ENCODE measurements at places on chromosomes 1 and 21. TPM values are rescaled to one million over a fixed set of nuclear protein-coding genes. Genes with fewer than 3 reads are reported as not detected.

GRCh38 chr1:66022904-66023620 is 230.4 kb downstream of the PDE4B start:
- peak; percentile 24 for DNase-seq

- DNase-seq, result peak; percentile 17
Measured at GRCh38 chr1:109040989-109041620, 797 bp downstream of the WDR47 start.

GRCh38 chr1:8879464-8879921 is 1.0 kb upstream of the ENO1 start:
- peak; percentile 50 for DNase-seq

DNA sequence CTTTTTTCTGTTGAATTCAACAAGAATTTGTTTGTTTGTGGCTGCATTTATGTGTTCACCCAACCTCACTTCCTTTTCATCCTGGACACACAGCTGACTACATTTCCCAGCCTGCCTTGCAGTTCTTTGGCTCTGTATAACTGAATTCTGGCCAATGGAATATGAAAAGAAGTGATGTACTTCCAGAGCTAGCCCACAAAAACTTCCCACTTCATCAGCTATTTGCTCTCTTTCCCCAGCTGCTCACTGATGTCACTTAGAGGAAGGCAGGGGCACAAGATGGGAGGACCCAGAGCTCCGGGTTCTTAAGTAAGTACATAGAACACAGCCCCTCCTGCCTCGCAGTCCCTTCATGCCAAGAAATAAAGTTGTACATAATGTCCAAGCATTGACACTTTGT is 235.0 kb upstream of the FGGY start:
- peak; percentile 61 for DNase-seq

GRCh38 chr1:205301205-205301821 is 20.2 kb downstream of the NUAK2 start:
- peak; percentile 81 for DNase-seq

- DNase-seq, result no peak
Measured at GRCh38 chr21:46474382-46474781, 15.7 kb downstream of the DIP2A start.

DNA sequence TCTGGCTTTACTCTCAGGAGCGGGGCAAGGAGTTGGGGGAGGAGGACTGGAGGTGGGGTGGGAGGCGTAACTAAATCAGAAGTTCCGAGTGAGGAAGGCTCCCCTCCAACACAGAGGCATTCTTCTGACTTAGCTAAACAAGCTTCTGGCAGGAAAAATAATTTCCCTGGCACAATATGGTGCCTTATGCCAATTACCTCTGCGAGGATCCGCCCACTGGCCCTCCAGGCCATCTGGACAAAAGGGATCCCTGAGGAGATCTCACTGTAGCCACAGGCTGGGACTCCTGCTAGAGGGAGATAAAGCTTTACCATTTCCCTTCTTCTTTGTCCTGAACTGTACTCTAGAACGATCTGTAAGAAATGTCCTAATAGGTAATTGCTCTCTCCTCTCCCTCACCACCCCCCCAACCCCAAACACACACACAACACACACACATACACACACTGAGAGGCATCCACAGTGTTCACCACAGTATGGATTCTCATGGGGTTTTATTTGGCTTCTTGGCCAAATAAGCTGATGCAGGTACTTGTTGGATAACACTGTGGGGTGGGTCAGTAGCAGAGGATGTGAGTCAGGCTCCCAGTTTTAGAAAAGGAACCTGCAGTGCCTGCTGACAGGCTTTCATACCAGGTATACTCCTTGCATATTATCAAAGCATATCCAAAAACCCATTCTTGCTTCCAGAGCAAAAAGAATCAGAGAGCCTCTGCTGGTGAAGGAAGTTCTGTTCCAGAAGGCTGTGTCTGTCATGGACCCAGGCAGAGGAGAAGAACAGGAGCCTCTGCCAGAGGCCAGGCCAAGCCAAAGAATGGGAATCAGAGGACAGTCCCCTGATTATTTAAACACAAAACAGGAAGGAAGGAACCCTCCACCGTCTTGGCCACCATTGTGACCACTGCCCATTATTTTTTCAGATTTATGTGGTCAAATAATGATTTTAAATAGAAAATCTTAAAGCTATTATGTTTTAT is 169.1 kb downstream of the C1orf21 start:
- no peak for DNase-seq

- no peak for DNase-seq
Measured at GRCh38 chr1:96772349-96772748, 50.8 kb downstream of the PTBP2 start.

DNA sequence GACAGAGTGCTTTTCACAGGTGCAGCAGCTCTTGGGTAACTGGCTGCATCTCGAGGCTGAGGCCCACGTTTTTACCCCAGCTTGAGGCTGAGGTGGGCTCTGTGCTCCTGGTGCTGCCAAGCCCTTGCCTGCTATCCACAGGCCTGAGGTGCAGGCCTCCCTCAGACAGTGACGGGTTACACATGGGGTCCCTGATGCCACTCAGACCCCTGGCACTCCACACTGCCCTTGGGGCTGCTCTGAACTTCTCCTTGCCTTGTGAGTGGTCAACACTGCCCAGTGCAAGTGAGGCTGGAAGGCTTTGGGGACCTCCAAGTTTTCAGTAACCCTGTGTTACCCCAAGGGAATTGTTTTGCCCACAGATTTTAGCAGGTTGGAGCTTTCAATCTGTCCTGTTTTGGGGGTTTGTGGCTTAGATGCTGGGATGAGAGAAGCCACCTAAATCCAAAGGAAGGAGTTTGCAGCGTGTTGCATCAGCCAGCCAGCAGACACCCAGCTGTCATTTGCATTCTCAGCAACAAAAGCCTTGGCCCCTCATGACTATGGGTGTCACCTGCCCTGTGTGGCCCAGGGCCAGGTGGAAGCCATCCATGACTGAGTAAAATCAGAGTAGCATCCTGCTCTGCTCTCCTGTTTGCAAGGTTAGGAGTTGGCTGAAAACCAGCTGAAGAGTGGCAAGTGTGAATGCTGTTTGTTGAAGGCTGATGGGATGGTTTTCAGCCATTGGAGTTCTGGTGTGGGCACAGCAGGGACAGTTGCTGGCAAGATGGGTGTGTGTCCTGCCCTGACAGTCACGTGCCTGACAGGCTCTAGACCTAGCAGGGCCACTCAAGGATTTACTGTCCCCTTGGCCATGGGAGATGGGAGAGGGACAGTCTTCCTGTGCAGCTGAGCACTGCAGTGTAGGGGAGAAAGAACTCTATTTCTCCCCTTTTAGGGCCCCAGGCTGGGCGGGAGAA is 3.2 kb downstream of the RNF187 start:
- DNase-seq, result no peak

DNA sequence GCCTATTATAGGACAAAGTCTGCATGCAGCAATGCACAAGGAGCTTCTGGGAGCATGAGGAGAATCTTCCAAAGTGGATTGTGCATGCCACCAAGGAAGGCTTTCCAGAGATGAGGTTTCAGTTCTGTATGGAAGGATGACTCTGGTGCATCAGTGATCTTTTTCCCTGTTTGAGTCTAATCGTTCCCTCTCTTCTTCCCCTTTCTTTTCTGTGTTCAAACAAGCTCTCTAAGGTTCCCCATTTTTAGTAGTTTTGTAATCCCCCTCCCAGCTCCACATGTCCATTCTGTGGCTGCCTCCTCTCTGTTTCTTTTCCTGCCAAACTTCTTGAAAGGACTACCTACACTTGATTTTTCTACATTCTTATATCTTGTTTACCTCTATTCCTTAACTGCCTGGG is 43.3 kb upstream of the USP25 start:
- no peak for DNase-seq

DNA sequence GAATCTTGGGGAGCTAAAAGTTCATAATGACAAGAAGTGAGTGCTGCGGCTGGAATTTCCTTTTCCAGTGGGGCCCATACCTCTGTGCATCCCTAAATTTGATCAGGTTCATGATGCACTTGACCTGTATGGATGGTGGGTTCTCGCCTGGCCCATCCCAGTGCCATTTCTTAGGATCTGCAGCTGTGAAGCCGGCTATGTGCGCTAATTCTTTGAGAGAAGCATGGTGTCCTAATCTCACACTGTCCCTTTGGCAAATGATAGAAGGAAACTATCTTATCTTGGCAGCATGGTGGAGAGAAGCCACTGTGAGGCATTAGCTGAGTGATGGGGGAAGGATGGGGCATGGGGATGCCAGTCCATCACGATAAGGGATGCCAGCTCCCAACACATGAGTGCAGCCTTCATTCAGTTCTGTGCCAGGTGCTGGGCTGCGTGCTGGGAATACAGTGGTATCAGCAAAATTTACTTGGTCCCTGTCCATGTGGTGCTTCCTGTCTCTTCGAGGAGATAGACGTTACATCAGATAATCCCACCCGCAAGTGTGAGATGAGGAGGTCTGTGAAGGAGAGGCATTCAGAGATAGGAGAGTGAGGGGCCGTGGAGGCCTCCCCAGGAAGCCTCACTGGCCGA is 30.5 kb downstream of the STUM start:
- no peak for DNase-seq

DNA sequence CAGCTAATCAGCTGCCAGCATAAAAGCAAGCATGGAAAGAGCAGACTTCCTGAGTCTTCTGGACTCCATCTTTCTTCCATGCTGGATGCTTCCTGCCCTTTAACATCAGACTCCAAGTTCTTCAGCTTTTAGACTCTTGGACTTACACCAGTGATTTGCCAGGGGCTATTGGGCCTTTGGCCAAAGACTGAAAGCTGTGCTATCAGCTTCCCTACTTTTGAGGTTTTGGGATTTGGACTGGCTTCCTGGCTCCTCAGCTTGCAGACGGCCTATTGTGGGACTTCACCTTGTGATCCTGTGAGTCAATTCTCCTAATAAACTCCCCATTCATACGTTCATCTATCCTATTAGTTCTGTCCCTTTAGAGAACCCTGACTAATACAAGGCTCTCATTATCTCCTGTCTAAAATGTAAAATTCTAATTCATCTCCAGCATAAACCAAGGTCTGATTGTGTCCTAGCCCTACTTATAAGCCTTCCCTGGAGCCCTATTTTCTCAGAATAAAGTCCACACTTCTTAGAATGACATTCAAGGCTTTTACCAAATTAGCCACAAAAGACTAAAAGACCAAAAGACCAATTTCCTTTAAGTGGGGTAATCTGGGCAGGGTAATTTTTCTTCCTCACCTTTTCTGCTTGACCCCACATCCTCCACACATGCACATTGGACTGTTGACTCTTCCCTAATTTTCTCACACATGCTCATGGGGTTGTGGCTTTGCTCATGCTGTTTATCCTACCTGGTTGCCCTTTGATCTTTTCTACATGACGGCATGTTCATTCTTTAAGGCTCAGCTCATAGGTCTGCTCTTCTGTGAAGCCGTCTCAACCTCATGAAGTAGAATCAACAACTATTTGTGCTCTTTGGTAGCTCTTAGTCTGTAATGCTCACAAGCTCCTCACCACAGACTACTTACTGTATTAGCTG is 18.1 kb upstream of the ENAH start:
- no peak for DNase-seq

DNA sequence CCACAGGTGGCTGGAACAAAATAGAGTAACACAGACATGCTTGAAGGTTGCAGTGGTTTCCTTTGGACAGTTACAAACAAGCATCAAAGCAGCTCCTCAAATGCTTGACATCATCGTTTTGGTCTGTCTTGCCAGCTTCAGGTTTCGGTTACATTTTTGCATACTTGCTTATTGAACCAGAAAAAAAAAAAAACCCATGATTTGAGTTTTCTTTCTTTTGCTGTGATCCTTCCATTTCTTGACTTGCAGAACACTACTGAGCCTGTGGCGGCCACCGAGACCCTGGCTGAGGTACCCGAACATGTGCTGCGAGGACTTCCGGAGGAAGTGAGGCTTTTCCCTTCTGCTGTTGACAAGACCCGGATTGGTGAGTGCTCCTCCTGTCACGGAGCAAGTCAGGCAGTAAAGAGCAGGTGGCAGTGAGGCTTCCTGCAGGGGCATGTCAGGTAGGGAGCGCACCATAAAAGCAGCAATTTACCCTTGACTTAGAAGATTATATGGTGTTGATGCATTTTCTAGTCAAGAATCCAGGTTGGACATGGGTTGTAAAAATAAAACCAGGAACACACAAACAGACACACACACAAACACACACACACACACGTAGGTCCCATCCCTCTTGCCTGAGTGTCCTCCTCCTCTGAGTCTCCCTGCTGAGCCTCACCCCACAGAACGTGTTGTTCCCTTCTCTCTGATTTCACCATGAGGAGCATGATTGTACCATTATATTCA is 30.9 kb downstream of the PRDM2 start:
- no peak for DNase-seq

- no peak for DNase-seq
Measured at GRCh38 chr1:3353876-3354275, 100.6 kb upstream of the ARHGEF16 start.

- DNase-seq, result no peak
Measured at GRCh38 chr1:209653915-209654351, 1.7 kb upstream of the LAMB3 start.

DNA sequence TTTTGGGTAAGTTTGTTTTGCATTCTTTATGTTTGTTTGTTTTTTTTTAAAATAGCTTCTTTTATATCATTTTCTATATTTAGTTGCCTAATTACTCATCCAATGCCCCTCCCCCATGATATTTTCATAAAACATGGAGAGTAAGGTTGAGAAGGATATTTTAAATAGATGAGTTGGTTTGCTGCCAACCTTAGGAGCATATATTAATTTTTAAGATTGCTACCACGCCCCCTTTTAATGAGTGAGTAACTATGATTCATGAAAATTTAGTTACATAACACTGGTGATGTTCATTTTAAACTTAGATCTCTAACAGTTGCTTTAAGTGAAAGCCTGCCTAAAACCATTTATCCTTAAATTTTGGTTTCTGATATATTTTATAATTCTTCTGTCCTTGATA is 18.7 kb downstream of the TMEM50A start:
- DNase-seq, result no peak

DNA sequence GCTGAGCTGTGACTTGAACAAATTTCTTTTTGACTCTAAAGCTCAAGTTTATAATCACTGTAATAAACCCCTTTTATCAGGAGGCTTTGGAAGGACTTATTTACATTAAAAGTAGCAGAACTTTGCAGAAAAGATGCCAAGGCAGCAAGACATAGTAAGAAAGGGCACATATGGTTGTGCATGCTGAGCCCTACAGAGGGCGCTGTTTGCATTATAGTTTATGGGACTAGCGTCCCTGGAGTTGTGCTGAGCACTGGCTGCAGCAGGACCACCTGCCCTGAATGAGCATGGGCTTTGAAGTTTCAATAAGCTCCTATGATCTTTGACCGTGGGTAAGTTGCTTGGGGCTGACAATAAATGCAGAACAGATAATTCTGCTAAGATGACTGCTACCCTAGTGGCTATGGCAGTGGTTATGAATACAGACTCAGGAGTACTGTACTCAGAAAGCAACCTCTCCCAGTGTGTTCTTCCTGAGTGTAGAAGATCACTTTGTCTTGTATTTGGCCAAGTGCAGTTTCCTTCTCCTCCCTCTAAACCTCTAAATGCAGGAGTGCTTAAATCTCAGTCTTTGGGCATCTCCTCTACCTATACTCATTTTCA is 45.4 kb upstream of the USP1 start:
- DNase-seq, result no peak

- DNase-seq, result no peak
Measured at GRCh38 chr1:119937198-119937597, 40.9 kb upstream of the ADAM30 start.

Gene F3
- 58.2 TPM for polyA plus RNA-seq

Gene FBXO42
- polyA plus RNA-seq, result 18.3 TPM

Gene KLF17
- not detected for polyA plus RNA-seq

Gene UBL4B
- not detected for polyA plus RNA-seq

Gene BCAN
- 0.22 TPM for polyA plus RNA-seq

Gene MPL
- 1.3 TPM for polyA plus RNA-seq

Gene AMPD1
- polyA plus RNA-seq, result 0.06 TPM

Data from renal cortex interstitium (tissue), 15 donors.